ENCODE measurements at places on chromosomes 13 and 19.
A peak's percentile ranks its signal among the peaks of the same experiment; 100 is the strongest.

DNA sequence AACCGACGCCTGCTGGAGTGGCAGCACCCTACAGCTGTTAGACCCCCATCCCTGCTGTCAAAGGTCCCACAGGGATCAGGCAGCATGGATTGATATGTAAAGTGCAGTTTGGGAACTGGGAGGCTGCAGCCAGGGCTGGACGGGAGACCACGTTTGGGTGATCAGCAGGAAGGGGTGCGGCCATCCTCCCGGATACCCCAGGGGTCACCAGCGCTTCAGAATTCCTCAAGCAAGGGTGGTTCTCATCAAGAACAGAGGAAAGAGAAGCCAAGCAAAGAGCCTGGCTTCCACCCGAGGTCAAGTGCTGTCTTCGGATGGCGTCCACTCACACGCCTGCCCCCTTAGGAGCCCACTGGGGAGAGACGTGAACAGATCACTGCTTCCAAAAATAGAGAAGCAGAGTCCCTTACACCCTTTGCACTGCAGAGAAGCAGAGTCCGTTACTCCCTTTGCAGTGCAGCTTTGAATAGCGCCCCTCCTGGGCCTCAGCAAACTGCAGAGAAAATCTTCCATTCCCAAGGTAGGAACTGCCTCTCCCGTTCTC, 35.5 kb downstream of the DHRS12 start:
- DNase-seq: no peak

GRCh38 chr13:99688776-99689175, 187.5 kb downstream of the TM9SF2 start:
- no peak for DNase-seq

GRCh38 chr13:32878163-32878562, 138.1 kb upstream of the KL start:
- DNase-seq: peak; percentile 12

DNA sequence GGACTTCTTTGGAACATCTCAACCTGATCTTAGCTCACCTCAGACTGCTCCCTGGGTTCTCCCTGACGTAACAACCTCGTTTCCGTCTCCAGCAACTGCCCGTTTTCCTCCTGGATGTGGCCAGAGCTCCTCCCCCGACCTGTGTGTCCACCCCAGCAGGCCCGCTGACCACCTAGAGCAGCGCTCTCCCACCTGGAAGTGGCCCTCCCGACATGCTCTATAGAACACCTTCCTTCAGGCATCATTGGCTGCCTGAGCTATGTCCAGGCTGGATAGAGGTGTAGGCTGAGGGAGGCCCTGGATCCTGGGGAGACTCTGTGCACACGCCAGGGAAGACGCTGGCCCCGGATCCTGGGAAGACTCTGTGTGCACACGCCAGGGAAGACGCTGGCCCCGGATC, 81.3 kb downstream of the TEX29 start:
- no peak for DNase-seq

GRCh38 chr13:114061047-114061446, 71.4 kb downstream of the RASA3 start:
- DNase-seq: no peak

- DNase-seq: peak; percentile 100
Observed at GRCh38 chr19:3450796-3451411, 29.4 kb downstream of the SMIM24 start.

- peak; percentile 45 for DNase-seq
Observed at GRCh38 chr13:75353781-75354193, 128.2 kb downstream of the TBC1D4 start.
